HT1080 (cell line): ENCODE measurements at places on chromosomes 6 and 20.

- DNase-seq, result no peak
These were observed 278.2 kb downstream of the TFAP2A start for GRCh38 chr6:10136636-10137035.

DNA sequence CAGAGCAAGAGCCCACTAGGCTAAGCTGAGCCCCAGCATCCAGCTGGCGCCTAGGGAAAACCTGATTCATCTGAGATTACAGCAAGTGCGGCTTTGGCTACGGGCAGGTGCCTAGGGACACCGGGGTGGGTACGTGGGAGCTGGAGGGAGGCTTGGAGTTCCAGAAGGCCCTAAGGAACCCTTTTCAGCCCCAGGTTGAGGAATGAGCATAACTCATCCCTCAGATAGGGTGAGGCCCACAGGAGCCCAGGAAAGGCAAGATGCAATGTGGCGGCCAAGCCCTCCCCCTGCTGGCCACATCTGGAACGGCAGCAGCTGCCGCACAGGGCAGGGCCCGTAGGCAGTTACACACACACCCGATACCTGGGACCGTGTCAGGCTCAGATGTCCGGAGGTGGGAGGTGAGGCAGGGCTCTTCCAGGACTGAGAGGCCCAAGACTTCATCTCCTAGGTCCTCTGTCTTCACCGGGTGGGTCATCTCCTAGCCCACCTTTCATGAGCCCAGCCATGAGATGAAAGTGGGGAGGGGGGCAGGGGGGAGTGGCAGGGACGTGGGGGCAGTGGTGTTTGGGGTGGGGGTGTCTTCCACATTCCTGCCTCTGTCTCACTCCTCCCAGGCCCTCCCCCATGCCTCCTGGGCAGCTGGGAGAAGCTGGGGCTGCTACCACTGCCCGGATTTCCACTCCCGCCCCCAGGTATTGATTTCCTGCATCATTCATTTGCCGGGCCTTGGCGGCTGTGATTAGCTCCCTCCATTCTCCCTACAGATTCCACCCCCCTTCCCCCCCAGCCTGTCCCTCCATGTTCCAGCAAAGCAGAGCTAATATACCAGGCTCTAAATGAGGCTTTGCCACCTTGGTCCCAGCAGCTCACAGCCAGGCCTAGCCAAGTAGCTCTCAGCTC, 5.5 kb downstream of the MDGA1 start:
- peak; percentile 75 for DNase-seq

DNA sequence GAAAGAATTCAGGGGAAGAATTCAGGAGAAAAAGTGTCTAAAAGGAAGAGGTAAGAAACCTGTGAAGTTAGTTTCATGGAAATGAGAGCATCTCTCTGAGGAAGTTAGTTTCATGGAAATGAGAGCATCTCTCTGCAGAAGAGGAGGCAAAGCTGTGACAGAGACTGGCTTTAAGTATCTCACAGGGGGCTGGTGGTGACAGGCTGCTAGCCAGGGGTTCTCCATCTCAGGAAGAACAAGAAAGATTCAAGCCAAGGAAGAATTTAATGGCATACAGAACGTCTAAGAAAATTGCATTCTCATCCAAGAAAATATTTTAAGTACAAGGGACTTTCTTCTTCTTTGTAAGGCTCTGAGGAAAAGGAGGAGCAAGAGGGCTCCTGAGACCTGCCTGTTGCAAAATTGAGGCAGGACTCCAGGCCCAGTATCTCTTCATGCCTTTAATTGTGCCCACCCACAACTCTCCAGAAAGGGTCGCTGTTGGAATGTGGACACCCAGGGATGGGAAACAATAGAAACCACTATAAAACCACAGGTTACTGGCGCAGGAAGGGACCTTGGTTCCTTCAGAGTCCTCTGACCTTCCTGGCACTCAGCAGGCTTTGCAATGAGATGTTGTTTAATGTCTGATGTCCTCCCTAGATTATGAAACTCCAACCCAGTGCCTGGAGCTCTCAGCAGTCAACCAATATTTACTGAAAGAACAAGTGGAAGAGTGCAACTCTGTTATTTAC, 136.8 kb downstream of the FNDC1 start:
- DNase-seq, result no peak

GRCh38 chr6:6919173-6919572, 188.6 kb upstream of the RREB1 start:
- no peak for DNase-seq

GRCh38 chr6:143673669-143674068, 4.1 kb upstream of the PHACTR2 start:
- peak; percentile 94 for DNase-seq

- no peak for DNase-seq
These were observed 121.4 kb upstream of the NRSN1 start for GRCh38 chr6:24004659-24005058.

DNA sequence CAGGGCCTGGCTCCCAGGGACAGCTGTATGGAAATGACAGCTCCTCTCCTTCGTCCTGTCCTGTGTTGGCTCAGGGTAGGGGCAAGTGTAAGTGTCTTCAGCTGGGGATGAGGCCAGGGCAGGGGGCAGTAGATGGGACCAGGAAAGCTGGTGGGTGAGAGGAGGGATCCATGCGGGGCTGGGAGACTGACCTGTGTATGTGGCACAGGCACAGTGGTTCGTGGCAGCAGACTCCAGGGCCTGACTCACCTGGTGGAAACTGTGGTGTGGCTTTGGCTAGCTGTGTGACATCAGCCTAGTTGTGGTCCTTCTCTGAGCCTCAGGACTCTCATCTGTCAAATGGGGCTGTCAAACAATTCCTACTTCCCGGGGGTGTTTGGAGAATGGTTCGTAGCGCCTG, 13.7 kb upstream of the SCRT2 start:
- DNase-seq, result no peak

DNA sequence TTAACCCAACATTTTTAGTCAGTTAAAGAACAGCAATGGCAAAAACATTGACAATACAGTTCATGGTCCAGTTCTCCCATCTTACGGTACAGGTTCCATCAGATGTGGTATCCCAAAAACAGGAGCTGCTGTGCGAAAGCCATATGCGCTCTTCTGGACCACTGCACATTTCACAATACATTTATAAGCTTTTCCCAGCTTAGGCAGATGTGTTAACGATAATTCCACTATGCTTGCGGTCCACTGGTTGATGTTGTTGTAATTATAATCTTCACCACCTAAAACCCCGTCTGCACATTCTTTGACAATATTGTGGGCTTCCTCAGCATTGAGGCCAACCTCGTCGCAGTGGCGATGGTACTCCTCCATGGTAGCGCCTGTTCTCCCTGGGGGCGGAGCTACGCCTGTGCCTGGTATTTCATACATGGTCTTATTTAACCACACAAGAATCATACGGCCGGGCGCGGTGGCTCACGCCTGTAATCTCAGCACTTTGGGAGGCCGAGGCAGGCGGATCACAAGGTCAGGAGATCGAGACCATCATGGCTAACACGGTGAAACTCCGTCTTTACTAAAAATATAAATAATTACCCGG, 52.0 kb downstream of the BFSP1 start:
- DNase-seq, result no peak
